ENCODE measurements at places on chromosomes 1 and 21.

- DNase-seq, result no peak
Observed at GRCh38 chr1:10651793-10652192, 144.7 kb downstream of the CASZ1 start.

- no peak for DNase-seq
Observed at GRCh38 chr1:35561972-35562680, 4.5 kb downstream of the NCDN start.

DNA sequence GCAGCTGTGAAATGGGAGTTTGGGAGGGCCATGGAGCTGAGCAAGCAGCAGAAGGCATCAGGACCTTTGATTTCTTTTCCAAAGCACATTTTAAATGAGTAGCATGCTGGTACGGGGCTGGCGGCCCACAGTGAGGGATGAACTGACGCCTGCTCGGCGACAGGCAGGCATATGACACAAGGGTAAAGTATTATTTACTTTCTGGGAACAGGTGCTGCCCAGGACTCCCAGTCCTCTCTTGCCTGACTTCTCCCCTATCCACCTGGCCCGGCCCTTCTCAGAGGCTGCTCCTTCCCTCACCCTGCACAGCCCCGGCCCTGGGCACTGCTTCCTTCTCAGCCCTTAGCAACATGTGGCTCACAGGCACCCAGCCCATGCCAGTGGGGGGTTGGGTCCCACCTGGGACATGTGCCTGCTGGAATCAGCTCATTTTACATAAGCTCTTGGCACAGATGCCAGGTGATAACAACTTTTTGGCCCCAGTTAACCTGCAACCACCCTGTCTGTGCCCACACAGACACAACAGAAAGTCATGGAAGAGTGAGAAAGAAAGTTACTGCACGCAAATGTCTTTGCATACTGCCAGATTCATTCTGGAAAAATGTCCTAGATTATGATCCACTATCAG, 112.3 kb upstream of the GADD45A start:
- no peak for DNase-seq

DNA sequence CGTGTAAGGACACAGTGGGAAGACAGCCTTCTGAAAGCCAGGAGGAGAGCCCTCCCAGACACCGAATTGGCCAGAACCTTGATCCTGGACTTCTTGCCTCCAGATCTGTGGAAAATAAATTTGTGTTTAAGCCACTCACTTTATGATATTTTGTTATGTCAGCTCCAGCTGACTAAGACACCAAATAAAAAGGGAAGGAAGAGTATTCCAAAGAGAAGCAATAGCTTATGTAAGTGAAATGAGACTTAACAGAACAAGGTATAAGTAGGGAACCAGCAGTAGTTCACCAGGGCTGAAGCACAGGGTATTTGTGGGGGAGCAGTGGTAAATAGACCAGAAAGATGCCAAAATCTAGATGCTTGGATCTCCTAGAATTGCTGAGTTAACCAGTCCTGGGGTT, 94.2 kb upstream of the WLS start:
- DNase-seq, result no peak

DNA sequence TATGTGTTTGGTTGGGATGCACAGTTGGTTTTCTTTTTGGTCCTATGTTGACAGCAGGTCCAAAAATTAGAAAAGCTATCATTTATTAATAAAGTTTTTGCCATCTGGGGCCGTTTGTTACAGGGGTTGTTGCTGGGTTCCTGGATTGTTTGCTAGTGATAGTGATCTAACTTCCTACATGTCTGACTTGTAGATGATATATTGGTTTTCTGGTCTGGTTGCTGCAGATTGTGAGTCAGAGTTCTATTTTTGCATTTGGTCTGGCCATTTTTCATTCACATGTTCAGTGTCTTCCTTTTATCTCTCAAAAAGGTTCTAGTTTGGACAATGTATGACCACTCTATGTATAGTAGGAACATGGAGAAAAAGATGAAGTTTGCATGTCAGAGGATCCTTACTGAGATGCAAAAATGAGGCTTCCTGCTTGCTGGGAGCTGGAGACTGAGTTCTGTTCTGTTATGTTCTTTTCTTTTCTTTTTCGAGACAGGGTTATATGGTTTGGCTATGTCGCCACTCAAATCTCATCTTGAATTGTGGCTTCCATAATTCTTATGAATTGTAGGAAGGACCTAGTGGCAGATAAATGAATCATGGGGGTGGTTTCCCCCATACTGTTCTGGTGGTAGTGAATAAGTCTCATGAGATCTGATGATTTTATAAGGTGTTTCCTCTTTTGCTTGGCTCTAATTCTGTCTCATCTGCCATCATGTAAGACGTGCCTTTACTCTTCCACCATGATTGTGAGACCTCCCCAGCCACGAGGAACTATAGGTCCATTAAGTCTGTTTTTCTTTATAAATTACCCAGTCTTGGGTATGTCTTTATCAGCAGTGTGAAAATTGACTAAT, 4.2 kb upstream of the NVL start:
- no peak for DNase-seq

GRCh38 chr1:10901091-10901890, 104.8 kb upstream of the CASZ1 start:
- no peak for DNase-seq

DNA sequence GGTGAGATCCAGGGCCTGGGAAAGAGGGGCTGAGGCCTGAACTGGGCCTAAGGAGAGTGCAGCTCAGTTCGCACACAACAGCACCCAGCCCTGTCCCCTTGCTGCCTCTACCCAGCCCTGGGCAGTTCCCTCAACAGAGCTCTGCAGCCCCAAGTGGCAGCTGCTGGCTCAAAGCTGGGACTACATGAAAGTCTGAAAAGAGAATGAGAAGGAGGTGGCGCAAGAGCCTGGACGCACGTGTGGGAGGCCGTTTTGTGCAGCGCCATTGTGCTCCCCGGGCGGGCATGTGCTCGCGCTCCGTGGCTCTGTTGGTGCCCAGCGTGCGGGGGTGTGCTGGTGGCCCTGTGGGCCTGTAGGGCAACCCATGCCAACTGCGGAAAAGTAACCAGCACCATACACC, 10.3 kb downstream of the GPR37L1 start:
- no peak for DNase-seq

DNA sequence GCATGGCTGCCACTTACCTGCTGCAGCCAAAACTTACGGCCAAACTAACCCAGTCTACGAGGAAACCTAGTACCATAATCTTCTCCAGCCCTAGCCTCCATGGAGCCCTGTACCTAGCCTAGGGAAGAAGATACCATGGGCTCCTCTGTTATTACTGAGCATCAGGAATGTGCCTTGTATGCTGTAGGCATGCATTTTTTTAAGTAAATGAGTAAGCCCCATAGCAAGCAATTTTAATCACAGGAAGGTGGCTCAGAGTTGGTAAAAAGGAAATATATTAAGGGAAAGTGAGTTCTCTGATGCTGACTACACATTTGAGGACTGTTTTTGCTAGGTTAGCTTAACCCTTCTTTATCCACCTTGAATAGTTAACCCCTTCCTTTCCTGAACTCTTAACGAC, 21.2 kb downstream of the NFASC start:
- DNase-seq, result no peak

DNA sequence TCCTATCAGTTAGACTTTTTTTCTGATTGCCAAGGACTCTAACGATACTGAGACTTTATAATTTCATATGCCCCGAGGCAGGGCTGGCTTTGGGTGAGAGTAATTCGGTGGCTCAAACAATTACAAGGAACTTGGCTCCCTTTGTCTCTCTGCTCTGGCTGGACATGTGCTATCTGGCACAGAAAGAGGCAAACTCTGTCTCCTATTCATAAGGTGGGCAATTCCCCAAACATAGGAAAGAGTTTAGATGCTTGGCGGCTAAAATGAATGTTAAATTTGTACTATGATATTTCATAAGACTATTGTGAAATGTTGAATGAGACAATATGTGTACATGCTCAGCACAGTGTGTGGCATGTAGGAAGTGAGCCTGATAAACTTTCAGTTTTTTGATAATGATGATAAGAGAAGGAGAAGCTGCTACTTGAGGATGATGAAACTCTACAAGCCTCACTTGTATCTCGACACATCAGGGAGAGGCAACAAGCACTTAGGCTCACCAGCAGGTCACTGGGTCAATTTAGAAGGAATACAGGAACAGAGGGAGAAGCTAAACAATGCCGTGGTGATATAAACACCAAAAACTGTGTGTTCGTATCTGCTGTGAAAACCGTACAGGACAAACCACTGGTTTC, 12.6 kb upstream of the NTPCR start:
- no peak for DNase-seq

- DNase-seq, result no peak
Observed at GRCh38 chr21:35096959-35097358, 47.9 kb upstream of the RUNX1 start.

DNA sequence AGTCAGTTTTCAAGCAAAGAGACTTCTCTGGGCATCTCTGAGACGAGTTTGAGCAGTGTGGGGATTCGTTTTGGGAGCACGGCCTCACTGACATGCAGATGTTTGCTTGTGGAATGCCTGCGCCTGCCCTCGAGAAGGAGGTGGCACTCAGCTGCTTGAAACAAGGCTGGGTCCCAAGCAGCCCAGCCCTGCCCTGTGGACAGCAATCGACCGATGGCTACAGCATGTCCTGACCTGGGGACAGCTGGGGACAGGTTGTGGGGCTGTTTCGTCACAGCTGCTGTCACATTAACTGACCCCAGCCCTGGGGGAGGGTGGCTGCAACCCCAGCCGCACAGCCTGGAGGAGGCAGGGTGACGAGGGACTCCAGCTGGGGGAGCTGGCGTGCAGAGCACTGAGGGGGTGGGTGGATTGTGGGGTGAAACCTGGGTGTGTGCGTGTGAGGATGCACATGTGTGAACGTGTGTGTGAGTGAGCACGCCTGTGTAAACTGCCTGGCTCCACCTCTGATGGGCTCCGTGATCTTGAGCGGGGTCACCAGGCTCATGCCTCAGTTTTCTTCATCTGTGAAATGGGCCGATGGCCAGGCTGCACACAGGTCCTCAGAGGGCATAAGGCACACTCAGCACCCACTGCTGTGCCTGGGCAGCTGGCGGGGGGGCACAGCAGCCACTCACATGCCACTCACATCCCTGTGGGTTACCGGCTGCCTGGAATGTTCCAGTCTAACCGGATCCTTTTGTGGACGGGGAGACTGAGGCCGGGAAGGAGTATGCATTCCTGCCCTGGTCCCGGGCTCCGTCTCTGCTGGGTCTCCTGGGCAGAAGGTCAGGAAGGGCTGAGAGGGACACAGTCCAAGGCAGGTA, 49.3 kb downstream of the COL18A1 start:
- DNase-seq, result no peak

DNA sequence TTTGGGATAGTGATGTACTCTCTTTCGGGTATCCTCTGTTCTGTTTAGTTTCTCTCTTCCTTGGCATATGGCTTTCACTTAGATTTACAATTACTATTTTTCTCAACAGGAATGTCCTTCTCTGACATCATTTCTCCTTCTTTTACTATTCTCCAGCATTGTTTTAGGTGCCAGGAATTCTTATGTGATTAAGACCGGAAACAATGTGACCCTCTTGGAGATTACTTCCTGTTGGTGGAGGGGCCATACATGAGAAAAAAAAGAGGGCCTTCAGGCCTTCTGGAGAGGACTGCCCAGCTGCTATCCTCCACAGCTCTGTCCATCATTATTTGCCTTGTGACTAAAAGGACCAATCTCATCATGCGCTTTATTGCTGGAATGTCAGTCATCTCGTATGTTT, 50.4 kb upstream of the ADAMTS5 start:
- no peak for DNase-seq

GRCh38 chr1:18109756-18110597, 2.4 kb downstream of the IGSF21 start:
- DNase-seq, result no peak

- DNase-seq, result no peak
Observed at GRCh38 chr1:53293123-53293522, 34.7 kb downstream of the LRP8 start.

DNA sequence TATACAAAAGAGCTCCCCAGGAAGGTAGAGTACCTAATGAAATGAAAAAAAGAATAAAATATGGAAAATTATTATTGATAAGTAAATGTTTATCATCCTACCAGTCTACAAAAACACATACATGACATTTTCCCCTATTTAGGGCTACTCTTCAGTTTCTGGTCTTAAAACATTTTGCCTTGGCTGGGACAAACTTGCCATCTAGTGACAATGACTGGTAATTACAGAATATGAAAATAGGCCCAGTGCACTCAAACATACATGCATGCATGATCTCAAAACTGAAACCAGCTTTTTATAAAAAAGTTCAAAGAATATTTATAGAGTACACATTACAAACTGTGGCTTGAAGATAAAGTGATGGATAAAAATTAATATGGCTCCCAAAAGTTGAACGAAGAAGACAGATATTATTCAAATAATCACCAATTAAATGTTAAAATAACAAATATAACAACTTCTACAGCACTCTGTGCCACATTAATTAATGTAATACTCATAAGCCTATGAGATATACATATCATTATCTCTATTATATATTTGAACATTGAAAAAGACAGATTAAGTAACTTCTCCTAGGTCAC, 10.5 kb upstream of the RNPC3 start:
- peak; percentile 65 for DNase-seq

DNA sequence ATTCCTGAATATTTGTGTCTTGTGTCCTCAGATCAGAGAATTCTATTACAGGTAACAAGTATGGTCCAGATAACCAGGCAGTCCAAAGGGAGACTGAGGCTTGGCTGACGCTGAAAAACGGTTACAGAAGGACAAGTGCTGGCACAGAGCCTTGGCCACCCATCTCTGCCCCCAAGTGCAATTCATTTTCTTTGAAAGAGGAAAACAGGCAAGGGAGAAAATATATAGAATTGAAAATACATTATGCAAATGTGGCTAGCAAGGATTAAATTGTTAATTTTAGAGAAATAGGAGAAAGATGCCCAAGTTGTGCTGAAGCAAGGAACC, 1.2 kb downstream of the SORT1 start:
- DNase-seq, result no peak

- peak; percentile 85 for DNase-seq
Observed at GRCh38 chr1:108595507-108595906, 35.6 kb downstream of the EEIG2 start.

GRCh38 chr1:153375511-153375910, at the start of gene S100A12:
S100A12 (minus strand) TSS chr1:153375621; CDS start chr1:153374592, 1,029 bp downstream.
- DNase-seq, result peak; percentile 43

GRCh38 chr1:211738691-211739301, 63.4 kb upstream of the NEK2 start:
- DNase-seq, result no peak

DNA sequence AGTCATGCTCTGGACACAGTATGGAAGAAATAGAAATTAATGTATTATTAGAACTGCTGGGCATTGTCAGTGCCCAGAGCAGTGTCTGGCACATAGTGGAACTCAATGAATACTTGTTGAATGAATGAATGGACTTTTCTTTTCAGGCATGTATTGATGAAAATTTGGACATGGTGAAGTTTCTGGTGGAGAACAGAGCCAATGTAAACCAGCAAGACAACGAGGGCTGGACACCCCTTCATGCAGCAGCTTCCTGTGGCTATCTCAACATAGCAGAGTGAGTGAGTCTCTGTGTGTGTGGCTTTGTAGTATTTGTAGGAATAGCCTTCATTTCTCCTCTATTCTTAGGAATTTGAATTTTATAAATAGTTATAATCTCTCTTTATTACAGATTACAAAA, 68.1 kb downstream of the PPP1R12B start:
- no peak for DNase-seq

DNA sequence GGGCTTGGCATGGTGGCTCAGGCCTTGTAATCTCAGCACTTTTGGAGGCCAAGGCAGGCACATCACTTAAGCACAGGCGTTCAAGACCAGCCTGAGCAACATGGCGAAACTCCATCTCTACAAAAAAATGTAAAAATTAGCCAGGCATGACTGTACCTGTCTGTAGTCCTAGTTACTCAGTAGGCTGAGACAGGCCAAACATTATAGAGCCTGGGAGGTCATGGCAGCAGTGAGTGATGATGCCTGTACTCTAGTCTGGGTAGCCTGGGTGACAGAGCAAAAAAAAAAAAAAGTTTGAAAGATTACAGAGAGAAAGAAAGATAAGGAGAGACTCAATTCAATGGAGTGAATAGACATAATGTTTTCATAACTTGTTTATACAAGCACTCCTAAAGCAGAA, 556.5 kb upstream of the BRINP3 start:
- no peak for DNase-seq
